Cardiac muscle cell (in vitro differentiated cells and primary cell): ENCODE measurements at places on chromosomes 12 and 14. TPM values are rescaled to one million over a fixed set of nuclear protein-coding genes. Genes with fewer than 3 reads are reported as not detected.

The STXBP6 gene
- 3.2 and 6.4 TPM in 2 replicates for total RNA-seq

The HNF1A gene
- not detected in 2 replicates for total RNA-seq

The ADCY4 gene
- total RNA-seq, result 0.35 and 1.5 TPM in 2 replicates

The CCDC38 gene
- not detected in 2 replicates for total RNA-seq

The CMKLR1 gene
- total RNA-seq, result not detected in 2 replicates
